ENCODE measurements at places on chromosomes 5 and 9.

GRCh38 chr5:35146406-35146805 is 83.9 kb downstream of the PRLR start:
- DNase-seq, result no peak

GRCh38 chr5:112445626-112446350 is 26.7 kb upstream of the EPB41L4A start:
- no peak for DNase-seq

DNA sequence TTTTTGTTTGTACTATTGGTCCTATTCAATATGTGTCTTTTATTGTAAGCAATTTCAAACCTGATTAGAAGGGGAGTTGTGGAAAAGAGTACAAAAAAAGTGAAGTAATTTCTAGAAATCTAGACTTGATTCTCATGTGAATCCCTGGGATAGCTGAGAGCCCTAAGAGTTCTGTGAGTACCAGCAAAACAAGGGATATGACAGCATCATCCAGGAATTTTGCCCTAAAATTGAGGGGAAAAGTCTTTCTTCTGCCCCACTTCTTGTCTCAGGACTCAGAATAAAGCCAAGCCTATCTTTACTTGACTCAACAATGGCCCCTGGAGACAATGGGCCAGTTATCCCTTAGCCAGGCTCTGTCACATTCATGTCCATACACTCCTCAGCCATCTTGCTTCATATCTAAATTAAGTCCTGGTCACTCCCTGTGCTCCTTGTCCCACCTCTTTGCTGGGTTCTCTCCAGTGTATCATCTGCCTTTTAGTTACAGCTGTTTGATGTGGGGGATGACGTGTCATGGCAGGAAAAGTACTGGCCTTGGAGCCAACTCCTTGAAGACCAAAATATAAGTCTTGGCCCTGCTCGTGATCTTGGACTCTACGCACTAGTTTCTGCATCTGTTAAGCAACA is 81.2 kb downstream of the ADAMTS12 start:
- DNase-seq, result peak; percentile 75

- DNase-seq, result no peak
Observed at GRCh38 chr9:136599074-136599531, 53.3 kb upstream of the NOTCH1 start.

- no peak for DNase-seq
Observed at GRCh38 chr5:144144956-144145751, 25.3 kb downstream of the YIPF5 start.

- peak; percentile 20 for DNase-seq
Observed at GRCh38 chr9:70477907-70478480, 63.5 kb upstream of the KLF9 start.

DNA sequence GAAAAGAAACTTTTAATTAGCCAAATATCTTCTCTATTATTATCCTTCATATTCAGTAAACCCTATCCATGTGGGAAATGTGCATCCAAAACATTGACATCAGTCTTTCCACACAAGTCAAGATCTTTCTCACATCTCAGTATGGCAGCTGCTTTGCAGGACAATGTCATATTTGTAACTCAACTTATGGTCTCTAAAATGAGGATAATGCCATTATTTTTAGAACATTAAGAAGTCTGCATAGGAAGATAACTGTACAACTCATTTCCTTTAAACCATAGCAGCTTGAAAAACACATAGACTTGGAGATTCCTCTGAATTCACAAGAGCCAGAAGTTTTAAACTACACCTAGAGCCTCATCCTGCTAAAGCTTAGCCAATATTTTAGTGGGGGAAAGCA is 43.7 kb downstream of the MCTP1 start:
- no peak for DNase-seq
